Lower lobe of right lung (tissue), 2 donors: ENCODE measurements at places on chromosomes 7 and 10. TPM values are rescaled to one million over a fixed set of nuclear protein-coding genes. Genes with fewer than 3 reads are reported as not detected.

TMEM270 gene
- not detected for total RNA-seq

TMEM229A gene
- total RNA-seq: not detected

ARHGEF35 gene
- 10.3 TPM for total RNA-seq

LOXL4 gene
- total RNA-seq: 4.5 TPM

GARIN1A gene
- total RNA-seq: 3.4 TPM

PNLIPRP3 gene
- total RNA-seq: not detected

CELF2 gene
- 106 TPM for total RNA-seq

SFRP5 gene
- total RNA-seq: 0.27 TPM

PTPN20 gene
- total RNA-seq: 4.0 TPM

GOLGA7B gene
- total RNA-seq: 1.0 TPM

WNT8B gene
- 0.18 TPM for total RNA-seq

TLX1 gene
- total RNA-seq: not detected

PIK3CG gene
- total RNA-seq: 14.9 TPM

ATP5F1C gene
- total RNA-seq: 183 TPM

C7orf33 gene
- total RNA-seq: not detected

CTBP2 gene
- 73.0 TPM for total RNA-seq

CHST3 gene
- total RNA-seq: 12.0 TPM

GIMAP6 gene
- 69.3 TPM for total RNA-seq

ZNF853 gene
- total RNA-seq: 4.4 TPM

LSM5 gene
- 27.1 TPM for total RNA-seq

CRYGN gene
- not detected for total RNA-seq

HOXA5 gene
- 16.0 TPM for total RNA-seq

LIPK gene
- total RNA-seq: not detected

SNX10 gene
- total RNA-seq: 85.1 TPM

OR6B1 gene
- not detected for total RNA-seq

NACAD gene
- total RNA-seq: 2.5 TPM
